ENCODE measurements at places on chromosomes 12 and 14.

DNA sequence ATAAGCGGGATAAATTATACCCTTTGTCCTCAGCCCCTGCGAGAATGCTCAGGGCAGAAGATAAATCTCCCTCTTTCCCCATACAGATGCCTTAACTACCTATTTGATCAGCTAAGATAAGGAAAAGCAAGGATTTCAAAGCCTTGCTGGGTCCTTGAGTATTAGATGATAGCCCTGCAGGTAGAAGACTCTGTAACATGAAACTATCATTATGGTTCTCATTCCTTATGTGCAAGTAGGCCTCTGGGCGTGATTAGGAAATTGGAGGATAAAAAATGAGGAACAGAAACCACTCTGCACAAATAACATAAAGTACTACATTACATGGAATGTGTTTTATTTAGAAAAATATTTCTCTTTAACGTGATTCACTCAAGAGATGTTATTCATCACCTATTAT lies 14.5 kb upstream of the WDR89 start:
- no peak for DNase-seq

DNA sequence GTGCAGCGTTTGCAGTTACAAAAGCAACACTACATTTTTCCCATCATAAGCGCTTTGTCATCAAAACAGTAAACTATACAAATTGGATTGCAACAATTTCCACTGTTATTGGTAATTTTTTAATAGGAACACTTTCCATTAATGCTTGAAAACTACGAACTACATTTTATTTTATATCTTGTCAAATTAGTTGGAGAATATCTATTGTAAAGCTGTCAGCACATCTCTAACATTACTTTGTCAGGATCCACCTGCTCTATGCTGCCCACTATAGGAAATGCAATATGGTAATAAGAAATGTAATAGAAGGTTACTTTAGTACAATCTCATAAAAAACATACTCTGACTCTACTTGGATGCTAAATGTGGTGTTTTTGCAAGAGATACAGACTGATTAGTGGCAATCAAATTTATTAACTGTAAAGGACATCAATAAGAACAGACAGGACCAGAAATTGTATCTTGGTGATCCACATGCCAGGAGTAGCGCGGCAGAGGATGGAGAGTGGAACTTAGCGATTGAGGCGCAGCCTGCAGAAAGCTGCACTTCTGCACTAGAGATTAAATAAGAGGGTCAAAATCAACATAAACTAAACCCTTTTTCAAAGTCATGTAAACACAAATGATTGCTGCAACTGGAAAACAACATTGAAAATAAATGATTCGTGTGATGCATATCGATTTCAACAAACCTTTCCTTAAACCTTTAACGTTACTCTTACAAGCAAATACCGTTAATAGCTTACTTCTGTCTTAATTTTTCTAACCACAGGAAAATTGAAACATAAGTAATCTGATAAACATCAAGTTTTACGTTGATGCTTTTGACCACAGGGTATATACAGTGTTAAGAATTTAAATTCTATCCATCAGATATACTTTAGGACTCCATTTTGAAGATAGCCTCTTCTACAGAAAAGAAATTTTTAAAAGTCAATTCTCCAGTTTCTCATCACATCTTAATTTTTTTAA lies 3.6 kb upstream of the ARID2 start:
- DNase-seq: no peak

DNA sequence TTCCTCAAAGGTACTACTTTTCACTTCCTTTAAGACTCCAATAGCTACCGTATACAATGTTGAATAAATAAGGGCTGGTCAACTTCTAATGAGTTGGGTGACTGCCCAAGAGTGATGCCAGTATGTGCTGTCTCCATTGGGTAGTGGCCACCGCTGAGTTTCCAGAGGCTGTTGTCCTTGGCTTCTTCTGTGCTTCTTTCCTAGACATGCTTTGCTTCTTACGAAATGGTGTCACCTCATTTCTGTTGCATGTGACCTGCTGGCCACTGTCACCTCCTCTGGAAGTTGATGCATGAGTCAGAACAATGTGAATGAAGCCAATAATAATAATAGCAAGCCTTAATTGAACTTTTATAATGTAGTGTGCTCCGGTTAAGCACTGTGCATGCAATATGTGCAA lies 7.5 kb upstream of the NID2 start:
- no peak for DNase-seq

GRCh38 chr12:59365133-59365532 lies 230.7 kb upstream of the SLC16A7 start:
- no peak for DNase-seq

DNA sequence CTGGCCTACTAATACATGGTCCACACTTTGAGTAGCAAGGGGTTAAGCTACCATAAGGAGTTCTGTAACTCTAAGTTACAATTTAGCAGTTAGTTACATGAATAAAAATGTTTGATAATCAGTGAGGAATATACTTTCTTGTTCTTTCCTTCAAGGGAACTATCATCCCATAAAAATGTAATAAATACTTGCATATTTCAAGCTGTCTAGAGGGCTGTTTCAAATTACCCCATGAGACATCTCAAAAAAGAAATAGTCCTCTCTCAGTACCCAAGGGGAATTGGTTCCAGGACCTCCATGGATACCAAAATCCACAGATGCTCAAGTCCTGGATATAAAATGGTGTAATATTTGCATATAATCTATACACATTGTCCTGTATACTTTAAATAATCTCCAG lies 48.7 kb upstream of the GNG2 start:
- no peak for DNase-seq

All from AG04450 (cell line).